Natural killer cell (primary cell): ENCODE measurements at places on chromosomes 13 and 19. TPM values are rescaled to one million over a fixed set of nuclear protein-coding genes. Genes with fewer than 3 reads are reported as not detected.

DNA sequence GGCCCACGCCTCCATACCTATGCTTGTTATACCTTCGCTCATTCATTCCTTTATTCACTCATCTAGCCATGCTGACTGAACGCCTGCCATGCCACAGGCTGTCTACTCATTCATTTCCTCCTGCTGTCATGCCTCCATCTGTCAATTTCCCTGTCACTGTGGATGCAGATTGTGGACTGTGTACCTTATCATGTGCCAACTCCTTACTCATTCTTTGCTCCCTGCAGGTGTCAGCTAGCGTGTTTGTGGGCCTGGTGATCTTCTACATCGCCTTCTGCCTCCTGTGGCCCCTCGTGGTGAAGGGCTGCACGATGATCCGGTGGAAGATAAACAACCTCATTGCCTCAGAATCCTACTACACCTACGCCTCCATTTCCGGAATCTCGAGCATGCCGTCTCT lies 4.1 kb upstream of the PSMD8 start:
- peaks cover 10% of the 10 kb centered on the region for H3K4me1 ChIP-seq
- no peak overlapping the region for H3K4me3 ChIP-seq
- H3K36me3 ChIP-seq: no peaks in the 10 kb centered on the region
- DNase-seq: no peak
- H3K27ac ChIP-seq: no peak overlapping the region

GRCh38 chr19:46442808-46443450 lies 14.2 kb upstream of the PNMA8C start:
- H3K4me3 ChIP-seq: no peak overlapping the region
- DNase-seq: no peak
- peaks cover 2% of the 10 kb centered on the region for H3K27me3 ChIP-seq
- no peaks in the 10 kb centered on the region for H3K36me3 ChIP-seq
- H3K4me1 ChIP-seq: no peaks in the 10 kb centered on the region
- no peak overlapping the region for H3K27ac ChIP-seq

- H3K27me3 ChIP-seq: no peaks in the 10 kb centered on the region
- DNase-seq: no peak
- H3K27ac ChIP-seq: no peak overlapping the region
- no peak overlapping the region for H3K4me3 ChIP-seq
These were observed 4.4 kb upstream of the TBC1D4 start for GRCh38 chr13:75486146-75487062.

DNA sequence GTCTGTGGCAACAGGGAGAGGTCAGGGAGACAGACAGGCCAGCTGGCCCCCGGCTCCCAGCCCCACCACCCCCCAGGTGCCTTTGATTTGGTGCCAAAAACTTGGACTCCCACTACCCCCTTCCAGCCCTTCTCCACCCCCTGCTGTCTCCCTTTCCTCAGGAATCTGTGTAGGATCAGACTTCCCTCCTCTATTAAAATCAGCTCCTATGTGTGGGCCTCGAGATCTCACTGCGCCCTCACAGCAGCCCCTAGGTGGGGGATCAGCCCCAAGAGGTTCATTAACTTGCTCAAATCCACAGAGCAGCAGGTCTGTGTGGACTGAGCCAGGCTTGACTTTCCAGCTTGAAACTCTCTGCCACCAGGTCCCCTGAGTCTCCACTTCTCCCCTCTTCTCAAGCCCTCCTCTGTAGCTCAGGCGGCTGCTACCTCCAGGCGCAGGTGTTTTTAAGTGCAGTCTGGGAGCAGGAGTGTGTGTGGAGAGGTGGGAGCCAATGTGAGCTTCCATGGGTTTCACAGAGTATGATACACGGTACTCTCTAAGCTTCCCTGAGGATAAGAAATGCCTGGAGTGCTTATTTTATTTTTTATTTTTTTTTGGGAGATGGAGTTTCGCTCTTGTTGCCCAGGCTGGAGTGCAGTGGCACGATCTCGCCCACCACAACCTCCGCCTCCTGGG lies 1.7 kb downstream of the GAPDHS start:
- H3K27ac ChIP-seq: no peak overlapping the region
- H3K27me3 ChIP-seq: no peaks in the 10 kb centered on the region
- H3K4me3 ChIP-seq: no peak overlapping the region
- no peak for DNase-seq

DNA sequence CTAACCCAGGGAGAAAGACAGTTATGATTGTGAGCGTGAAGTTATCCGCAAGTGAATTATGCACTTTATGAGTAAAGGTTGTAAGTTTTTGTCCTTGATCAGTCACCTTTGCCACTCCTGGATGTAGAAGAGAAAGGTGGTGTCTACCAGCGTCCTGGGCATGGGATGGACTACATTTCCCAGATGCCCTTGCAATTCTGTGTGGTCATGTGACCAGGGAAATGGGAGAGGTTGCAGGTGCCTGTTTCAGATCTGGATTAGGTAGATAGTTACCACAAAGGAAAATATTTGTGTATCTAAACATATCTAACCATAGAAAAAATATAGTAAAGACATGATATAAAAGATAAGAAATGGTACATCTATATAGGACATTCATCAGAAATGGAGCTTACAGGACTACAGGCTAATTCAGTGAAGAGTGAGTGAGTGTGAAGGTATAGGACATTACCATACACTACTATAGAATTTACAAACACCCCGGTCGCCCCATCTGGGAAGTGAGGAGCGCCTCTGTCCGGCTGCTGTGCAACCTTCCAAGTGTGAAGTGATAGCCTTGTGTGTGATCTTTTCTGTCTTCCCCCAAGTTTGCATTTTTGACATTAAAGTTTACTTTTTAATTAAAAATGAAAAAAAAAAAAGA lies 51.6 kb upstream of the CACNA1A start:
- H3K4me1 ChIP-seq: no peaks in the 10 kb centered on the region
- no peak overlapping the region for H3K4me3 ChIP-seq
- H3K27me3 ChIP-seq: no peaks in the 10 kb centered on the region
- no peaks in the 10 kb centered on the region for H3K36me3 ChIP-seq

Gene CYP4F8
- total RNA-seq: not detected

Gene NDFIP2
- 9.6 TPM for total RNA-seq
